ENCODE measurements at places on chromosomes 2 and 18. TPM values are rescaled to one million over a fixed set of nuclear protein-coding genes. Genes with fewer than 3 reads are reported as not detected.

Gene SMCHD1
- 56.8 TPM for total RNA-seq

Gene FHOD3
- 51.5 TPM for total RNA-seq

Gene IL36B
- not detected for total RNA-seq

Gene C1QL2
- not detected for total RNA-seq

Gene COL5A2
- 9.6 TPM for total RNA-seq

Gene AFF3
- total RNA-seq = not detected

Gene DSC3
- 125 TPM for total RNA-seq

Gene CRACDL
- 5.2 TPM for total RNA-seq

Gene PCARE
- total RNA-seq = not detected

Gene VWC2L
- not detected for total RNA-seq

Gene GPC1
- 257 TPM for total RNA-seq

Gene AKAIN1
- total RNA-seq = not detected

Gene MSGN1
- total RNA-seq = not detected

Gene LIMS2
- 8.0 TPM for total RNA-seq

Gene HRH4
- not detected for total RNA-seq

Gene ZBTB7C
- total RNA-seq = 3.4 TPM

Gene NYAP2
- not detected for total RNA-seq

Gene MDH1B
- 0.51 TPM for total RNA-seq

Gene RAPH1
- total RNA-seq = 60.3 TPM

Gene COLEC12
- total RNA-seq = 0.50 TPM

Gene MSTN
- total RNA-seq = not detected

Gene RBM44
- 0.14 TPM for total RNA-seq

Gene GPR55
- not detected for total RNA-seq

Gene RPRM
- total RNA-seq = not detected

Gene CYTIP
- not detected for total RNA-seq

Gene REG3A
- not detected for total RNA-seq

Gene SLC14A1
- total RNA-seq = not detected

Gene PAX3
- total RNA-seq = not detected

Gene PTH2R
- total RNA-seq = not detected

Gene DPP10
- total RNA-seq = 0.17 TPM

Gene TUBB8B
- total RNA-seq = not detected

Gene RPIA
- 5.8 TPM for total RNA-seq

Gene SERPINB10
- total RNA-seq = not detected

Gene ZSWIM2
- not detected for total RNA-seq

Gene LTBP1
- total RNA-seq = 80.2 TPM

Gene MC4R
- total RNA-seq = not detected

Gene HAAO
- total RNA-seq = not detected

Gene ACTG2
- 365 TPM for total RNA-seq

Gene NAT8
- not detected for total RNA-seq

Gene DPP4
- 0.43 TPM for total RNA-seq

Gene MTIF2
- 24.0 TPM for total RNA-seq

Gene TMEM182
- total RNA-seq = 6.5 TPM

Gene SKA1
- total RNA-seq = 0.83 TPM

Gene REV1
- total RNA-seq = 38.4 TPM

Gene CTLA4
- not detected for total RNA-seq

Gene NDC80
- 1.7 TPM for total RNA-seq

Gene KCTD18
- total RNA-seq = 14.6 TPM

Gene PDE11A
- total RNA-seq = 0.17 TPM

Gene RAB27B
- 1.8 TPM for total RNA-seq

Gene REG1B
- not detected for total RNA-seq

Gene DSG4
- total RNA-seq = under 0.01 TPM

Gene CHRNG
- not detected for total RNA-seq

Gene BMP10
- not detected for total RNA-seq

Gene GYPC
- total RNA-seq = 0.48 TPM

Gene FAM237A
- not detected for total RNA-seq

Gene DDX18
- 69.7 TPM for total RNA-seq

Gene CD207
- total RNA-seq = not detected

Gene CPLX4
- not detected for total RNA-seq
